KG1 (cell line): ENCODE measurements at places on chromosomes 5 and 9.

- no peak for DNase-seq
Measured at GRCh38 chr5:138981131-138981530, 106.0 kb upstream of the LRRTM2 start.

- no peak for DNase-seq
Measured at GRCh38 chr5:83368835-83369234, 102.7 kb upstream of the VCAN start.

- DNase-seq, result no peak
Measured at GRCh38 chr9:129781131-129781530, 21.9 kb upstream of the TOR1B start.

- DNase-seq, result no peak
Measured at GRCh38 chr5:176394096-176394495, 5.5 kb downstream of the HIGD2A start.

DNA sequence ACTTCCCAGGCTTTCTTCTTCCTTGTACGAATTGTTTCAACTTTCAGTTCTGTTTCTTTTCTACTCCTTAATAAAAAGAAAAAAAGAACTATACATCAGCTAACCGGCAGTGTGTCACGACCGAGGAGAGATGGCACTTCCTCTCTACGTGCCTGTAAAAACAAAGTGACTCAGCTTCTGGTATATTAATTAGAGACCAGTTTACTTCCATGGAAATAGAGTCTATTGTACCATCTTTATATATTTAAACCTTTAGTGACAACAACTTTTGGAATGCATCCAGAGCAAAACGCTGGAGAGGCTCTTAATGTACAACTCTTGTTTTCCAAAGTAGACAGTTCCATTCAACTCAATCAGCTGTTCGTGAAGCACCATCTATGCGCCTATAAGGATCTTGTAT is 94.5 kb upstream of the LIFR start:
- no peak for DNase-seq
